Hematopoietic multipotent progenitor cell treated with erythropoietin and hydrocortisone succinate and interleukin-3 and kit ligand, for 15 days (in vitro differentiated cells): ENCODE measurements at places on chromosomes 11 and 22.

DNA sequence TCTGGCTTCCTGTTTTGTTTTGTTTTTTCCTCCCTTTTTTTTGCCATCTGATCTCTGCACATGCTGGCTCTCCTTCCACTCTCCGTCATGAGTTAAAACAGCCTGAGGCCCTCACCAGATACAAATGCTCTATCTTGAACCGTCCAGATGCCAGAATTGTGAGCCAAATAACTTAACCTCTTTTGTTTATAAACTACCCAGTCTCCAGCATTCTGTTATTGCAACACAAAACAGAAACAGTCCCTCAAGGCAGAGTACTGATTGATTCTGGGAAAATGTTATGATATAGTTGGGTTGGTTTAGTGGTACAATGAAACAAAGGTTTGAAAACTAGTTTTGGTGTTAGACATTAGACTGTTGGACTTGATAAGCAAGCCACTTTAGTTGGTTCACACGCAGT, 1390.0 kb upstream of the RAG2 start:
- DNase-seq = no peak

- DNase-seq = no peak
Measured at GRCh38 chr11:87013912-87014825, 23.6 kb upstream of the TMEM135 start.

- DNase-seq = no peak
Measured at GRCh38 chr11:2577991-2578928, 121.5 kb downstream of the KCNQ1OT1 start.

DNA sequence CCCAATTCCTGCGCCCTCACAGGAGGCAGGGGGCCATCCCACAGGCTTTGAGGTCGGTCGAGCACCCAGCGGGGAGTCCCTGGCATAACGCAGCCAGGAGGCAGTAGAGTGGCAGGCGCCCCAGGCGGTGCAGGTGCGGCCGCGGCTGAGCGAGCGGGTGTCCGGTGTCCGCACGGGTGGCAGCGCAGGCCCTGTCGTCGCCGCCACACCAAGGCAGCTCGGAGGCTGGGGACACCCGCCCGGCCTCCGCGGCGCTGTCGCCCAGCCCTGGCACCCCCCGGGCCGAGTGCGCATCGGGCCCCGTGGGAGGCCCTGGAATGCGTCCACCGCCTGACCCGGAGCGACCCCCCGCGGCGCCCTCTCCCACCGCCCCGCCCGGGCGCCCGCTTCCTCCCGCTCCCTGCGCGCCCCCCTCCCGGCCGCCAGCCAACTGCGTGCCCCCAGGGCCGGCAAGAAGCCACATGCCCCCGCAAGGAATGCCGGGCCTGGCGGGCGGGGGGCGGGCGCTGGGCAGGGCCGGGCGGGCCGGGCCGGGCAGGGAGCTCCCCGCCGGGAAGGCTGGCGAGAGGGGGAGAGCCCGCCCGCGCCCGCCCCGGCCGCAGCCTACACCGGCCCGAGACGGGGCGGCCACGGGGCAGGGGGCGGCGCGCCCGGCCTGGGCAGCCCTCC, 33.9 kb downstream of the PRDM11 start:
- DNase-seq = peak; percentile 19

GRCh38 chr11:69156673-69157155, 979 bp downstream of the SMIM38 start:
- DNase-seq = no peak

DNA sequence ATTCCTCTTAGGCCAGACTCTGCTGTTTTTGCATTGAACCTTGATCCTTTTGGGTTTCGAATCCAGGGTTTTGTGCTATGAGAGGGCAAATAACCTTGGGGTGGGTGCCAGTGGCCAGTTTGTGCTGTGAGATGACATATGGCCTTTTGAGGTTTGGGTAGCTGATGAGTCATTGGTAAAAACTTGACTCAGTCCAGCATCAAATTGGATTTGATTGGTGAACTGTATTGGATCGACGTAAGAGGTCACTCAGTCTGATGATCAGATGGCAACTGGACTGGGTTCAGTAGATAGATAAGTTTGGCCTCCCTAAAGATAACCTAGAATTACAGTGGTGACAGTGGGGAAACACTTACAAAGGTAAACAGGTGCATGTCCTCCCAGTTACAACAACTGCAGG, 41.0 kb upstream of the XKR3 start:
- no peak for DNase-seq

- DNase-seq = no peak
Measured at GRCh38 chr11:28887681-28888080, 779.5 kb downstream of the METTL15 start.

DNA sequence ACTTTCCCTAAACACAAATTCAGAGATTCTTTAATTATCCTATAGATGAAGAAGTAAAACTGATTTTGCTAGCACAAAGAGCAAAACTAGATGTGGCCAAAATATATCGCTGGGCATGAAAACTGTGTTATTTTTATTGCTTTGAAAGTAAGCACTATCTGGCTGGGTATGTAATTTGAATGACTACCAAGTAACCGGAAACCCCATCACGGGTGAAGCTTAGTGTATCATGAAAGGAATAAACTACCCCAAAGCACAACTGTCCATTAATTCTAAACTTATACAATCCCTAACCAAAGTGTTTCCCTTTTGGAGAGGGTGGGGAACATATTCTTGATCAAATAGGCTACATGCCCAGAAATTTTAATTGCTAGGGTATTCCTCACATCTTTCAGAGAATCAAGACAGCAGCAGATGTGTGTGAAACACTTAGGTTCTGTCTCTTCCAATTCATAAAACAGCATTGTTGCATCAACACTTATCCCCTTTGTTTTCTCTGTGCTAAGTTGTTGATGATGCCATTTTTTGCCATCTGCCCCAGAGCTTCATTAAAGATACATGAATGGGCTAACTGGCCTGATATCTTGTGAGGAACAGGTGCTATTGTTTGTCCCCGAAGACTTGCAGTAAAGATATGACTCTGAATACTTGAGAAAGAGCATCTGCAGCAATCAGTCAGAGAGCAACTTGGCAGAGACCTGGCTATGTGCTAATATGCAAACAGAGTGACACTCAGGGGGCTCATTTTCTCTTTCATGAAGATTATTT, 238.2 kb downstream of the SOX6 start:
- no peak for DNase-seq

DNA sequence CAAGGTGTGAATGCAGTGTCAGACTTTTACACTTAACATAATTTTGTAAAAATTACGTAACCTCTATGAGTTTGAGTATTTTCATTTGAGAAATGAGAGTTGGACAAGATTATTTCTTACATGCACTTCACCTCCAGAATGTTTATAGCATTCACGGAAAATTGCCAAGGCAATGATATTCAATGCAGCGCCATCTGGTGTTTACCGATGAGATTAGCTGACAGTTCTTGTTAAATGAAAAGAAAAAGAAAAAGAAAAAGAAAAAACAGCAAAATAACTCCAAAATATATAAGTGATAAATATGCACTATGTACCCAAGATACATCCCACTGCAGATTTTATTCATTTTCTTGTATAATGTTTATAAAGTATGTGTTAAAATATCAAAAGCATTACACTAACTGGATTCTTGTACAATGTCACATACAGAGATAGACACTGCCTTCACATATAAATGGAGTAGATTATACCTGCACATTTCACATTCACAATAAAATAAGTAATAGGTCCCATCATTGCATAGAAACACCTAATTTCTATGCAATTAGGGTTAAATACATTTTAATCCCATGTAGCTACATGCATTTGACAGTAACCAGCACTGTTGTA, 976.3 kb upstream of the FAT3 start:
- DNase-seq = peak; percentile 2

GRCh38 chr11:540583-541432, 3.5 kb downstream of the LRRC56 start:
- DNase-seq = no peak

DNA sequence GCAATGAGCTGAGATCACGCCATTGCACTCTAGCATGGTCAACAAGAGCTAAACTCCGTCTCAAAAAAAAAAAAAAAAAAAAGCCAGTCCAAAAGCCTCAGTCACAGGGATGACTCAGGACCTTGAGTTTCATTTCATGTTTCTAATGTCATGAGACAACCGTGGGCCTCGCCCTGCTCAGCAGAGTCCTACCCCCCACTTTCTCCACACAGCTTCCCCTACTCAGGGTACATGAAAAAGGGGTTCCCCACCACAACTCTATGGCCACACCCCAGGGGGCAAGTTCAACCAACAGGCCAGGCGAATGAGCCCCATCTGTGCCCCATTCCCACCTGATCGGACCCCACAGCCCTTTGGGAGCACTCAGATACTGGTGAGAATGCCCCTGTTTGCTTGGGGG, 24.3 kb upstream of the ADA2 start:
- DNase-seq = no peak

DNA sequence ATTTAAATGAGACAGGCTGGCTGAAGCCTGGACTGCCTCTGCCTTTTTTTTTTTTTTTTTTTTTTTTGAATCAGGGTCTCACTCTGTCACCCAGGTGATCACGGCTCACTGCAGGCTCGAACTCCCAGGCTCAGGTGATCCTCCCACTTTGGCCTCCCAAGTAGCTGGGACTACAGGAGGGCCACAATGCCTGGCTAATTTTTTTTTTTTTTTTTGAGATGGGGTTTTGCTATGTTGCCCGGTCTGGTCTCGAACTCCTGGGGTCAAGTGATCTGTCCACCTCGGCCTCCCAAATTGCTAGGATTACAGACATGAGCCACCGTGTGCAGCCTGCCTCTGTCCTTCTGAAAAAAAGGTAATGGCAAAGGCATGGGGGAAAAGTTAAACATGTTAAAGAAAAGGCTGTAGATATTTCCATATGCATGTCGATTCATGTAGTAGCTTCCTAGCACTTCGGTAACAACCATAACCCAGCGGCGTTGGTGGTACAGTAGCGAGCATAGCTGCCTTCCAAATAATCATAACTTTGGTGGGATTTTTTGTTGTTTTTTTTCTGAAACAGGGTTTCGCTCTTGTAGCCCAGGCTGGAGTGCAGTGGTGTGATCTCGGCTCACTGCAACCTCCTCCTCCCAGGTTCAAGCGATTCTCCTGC, 48.8 kb downstream of the MCHR1 start:
- DNase-seq = no peak

DNA sequence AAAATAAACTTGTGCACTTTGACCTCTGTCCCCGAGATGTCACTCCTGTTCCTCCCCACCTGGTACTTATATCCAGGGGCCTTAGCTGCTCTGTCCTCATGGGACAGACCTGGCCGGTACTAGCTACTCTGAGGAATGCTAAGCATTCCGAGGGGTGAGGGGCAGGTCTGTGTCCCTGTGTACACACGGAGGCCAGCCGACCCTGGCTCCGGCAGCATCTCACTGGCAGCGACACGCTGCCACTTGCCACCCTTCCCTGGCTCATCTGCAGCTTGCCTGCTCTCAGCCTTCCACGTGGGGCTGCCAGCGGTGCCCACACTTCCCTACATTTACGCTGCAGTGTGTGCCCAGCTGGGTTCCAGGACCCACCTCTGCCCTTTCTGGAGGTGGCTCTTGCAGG, 21.6 kb upstream of the TEF start:
- DNase-seq = no peak

GRCh38 chr11:61814958-61815789, 1.6 kb downstream of the FADS1 start:
- DNase-seq = peak; percentile 50

DNA sequence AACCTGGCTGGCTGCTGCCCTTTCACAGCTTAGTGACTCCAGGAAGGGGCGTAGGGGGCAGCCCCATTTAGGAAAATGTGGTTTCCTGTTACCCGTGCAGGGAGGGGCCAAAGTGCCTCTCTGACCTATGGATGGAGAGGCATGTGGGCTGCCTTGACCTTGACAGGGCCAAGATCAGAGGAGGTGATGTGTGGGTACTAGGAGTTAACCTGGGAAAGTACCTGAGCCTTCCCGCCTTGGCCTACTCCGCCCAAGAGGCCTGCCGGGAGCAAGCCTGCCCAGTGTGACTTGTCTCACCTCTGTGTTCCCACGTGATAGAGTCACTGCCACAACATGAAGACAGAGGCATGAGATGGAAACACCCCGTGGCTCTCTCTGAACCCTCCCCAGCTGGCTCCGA, 33.4 kb downstream of the GRAMD4 start:
- DNase-seq = no peak

- DNase-seq = no peak
Measured at GRCh38 chr11:1827095-1827813, 7.5 kb upstream of the SYT8 start.

DNA sequence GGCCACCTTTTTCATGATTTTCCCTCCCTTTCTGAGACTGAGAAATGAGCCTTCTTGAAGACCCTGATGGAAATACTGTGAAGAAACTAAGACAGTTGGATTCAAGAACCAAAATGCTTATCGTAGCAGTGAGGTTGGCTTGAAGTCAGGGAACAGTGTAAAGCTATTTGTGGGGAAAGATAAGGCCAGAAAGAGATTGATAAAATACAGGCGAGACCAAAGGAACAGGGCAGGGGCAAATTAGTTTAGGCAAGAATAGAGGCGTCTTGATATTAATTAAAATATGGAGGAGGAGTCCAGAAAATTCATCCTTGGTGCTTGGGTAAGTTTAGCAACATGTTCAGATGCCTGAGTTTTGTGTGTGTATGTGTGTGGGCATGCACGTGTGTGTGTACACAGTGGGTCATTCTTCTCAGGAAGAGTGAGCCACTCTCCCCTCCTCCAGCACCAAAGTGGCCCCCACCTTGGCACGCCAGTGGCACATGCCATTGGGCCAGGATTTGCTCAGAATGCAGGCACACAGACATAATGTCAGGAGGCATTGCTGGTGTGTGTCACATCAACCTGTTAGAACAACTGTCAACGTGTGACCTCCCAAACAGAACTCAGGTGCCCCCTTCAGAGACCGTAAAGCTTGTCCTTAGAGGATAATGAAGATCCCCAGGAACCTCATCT, 3.9 kb upstream of the EHF start:
- peak; percentile 5 for DNase-seq

GRCh38 chr22:50189184-50189848, 3.6 kb downstream of the TRABD start:
- no peak for DNase-seq

DNA sequence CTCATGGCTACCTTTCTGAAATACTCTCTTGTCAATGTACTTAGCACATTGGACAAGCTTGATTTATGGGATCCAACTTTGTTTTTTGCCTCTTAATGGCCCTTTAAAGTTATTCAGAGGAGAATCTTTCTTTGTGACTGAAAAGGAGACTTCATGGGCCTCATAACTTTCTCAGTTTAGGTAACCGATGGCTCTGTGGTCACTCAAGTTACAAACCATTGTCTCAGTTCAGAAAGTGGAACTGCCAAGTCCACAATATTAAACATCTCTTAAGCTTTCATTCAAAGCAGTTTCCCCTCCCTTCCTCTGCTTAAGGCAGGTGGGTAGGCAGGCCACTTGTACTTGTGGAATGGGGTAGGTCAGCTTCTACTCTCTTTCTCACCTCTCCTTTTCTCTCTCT, 12.3 kb upstream of the ARL14EP start:
- no peak for DNase-seq
